Activated naive CD8-positive, alpha-beta T cell treated with anti-CD3 and anti-CD28 coated beads, Interleukin-2, amount 50 U/mL, for 16 hours (primary cell): ENCODE measurements at places on chromosomes 1 and 21.

DNA sequence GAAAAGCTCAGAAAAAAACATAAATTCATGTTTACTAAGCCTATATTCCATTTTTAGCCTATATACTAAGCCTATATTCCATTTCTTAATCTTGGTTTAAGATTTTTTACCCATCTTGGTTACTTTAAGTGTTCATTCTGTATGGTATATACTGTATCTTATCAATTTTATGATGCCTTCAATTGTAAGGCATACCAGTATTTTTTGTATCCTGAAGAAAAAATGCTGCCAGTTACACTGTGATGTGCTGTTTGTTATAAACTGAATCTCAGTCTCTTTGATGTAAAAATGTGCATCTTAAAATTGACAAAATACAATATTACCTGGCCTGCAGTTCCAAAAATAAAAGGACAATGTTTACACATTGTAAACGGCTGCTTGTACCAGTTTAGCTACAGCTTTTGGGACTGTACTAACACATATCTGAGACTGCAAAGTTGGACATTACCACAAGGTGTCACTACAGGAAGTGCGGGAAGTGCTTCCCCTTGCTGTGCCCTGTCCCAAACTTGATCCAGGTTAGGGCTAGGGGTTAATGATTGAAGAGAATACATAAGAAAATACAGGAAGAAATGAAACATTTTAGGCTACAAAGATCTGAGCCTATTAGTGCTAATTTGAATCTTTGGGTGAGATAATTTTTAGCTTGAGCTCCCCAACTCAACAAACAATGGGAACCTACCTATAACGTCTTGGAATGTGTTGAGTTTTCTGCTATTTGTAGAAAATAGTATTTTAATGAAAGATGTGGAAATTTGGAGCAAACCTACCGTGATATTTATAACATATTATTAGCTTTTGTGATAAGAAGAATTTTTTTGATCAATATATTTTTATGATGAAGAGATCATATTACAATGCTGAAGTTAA lies 108.9 kb downstream of the LBR start:
- no peak for DNase-seq

DNA sequence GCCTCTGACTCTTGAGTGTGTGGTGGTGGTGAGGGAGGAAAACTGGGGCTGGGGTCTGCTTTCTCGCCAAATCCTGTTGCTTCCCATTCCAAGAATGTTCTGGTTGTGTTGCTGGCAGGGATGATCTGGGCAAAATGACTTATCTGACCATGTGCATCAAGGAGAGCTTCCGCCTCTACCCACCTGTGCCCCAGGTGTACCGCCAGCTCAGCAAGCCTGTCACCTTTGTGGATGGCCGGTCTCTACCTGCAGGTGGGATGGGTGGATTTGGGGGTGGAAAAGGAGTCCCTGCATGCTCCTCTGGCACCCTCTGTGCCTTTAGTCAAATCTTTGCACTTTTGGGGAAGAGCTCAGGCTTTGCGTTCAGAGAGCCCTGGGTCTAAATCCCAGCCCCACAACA lies 18.1 kb downstream of the CYP4B1 start:
- DNase-seq, result no peak

DNA sequence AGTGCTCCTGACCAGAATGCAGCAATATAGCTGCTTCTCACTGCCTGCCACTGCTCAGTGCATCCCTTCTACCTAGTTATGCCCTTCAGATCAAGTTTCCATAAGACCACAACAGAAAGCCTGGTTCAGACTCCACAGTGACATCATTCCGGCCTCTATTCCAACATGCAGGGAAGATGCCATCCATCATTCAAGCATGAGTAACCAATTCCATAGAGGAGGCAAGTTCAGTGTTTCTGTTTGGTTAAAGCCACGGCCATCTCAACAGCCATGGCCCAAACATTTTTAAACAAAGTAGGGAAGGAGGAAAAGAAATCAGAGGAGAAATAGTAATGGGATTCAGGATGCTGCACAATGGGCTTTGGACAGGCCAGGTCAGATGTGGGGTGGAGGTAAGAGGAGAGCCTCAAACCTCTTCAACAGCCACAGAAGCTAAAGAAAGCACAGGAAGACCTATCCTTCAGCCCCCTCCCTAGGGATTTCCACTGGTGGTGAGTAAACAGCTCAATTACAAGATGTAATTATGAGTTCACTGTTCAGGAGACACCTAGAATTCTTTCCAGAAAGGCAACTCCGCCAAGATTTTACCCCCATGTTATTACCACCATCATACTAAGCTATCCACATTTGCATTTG lies 484.9 kb downstream of the SETD4 start:
- DNase-seq, result no peak

- no peak for DNase-seq
These were observed 74.2 kb upstream of the PGD start for GRCh38 chr1:10324627-10325026.

GRCh38 chr1:211520641-211521040 lies 28.7 kb upstream of the RD3 start:
- no peak for DNase-seq

- DNase-seq, result no peak
These were observed 297.4 kb downstream of the TM2D1 start for GRCh38 chr1:61427510-61427909.
